ENCODE measurements at places on chromosomes 2 and 18.

- no peak for DNase-seq
These were observed 79.5 kb downstream of the SLC8A1 start for GRCh38 chr2:40372283-40372985.

- no peak for DNase-seq
These were observed 28.0 kb downstream of the KIAA2012 start for GRCh38 chr2:202101026-202101579.

- DNase-seq, result no peak
These were observed 24.0 kb upstream of the MARCO start for GRCh38 chr2:118918017-118918416.

- no peak for DNase-seq
These were observed 159.0 kb downstream of the DCC start for GRCh38 chr18:52499016-52499415.

- DNase-seq, result no peak
These were observed 27.8 kb upstream of the TNS1 start for GRCh38 chr2:218030409-218031195.

DNA sequence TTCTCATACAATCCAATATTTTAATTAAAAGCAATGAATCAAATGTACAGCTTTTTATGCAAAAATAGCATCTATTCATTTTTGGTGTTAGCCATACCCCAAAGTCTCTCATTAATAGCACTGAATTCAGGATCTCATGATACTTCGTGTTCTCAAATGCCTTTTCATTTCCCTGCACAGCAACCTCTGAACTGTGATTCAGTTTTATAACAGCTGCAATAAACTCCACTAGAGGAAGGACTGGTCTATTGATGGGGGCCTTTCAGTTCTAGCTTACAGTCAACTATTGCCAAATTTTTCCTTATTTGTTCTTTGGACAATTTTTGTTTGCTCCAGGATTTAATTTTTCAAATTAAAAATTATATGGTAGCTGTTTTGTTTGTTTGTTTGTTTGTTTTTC lies 4.8 kb upstream of the TMEM87B start:
- no peak for DNase-seq

GRCh38 chr18:74248189-74248588 lies 43.6 kb downstream of the CYB5A start:
- no peak for DNase-seq

GRCh38 chr2:150644298-150645067 lies 157.0 kb upstream of the RND3 start:
- no peak for DNase-seq

- DNase-seq, result no peak
These were observed 155.7 kb downstream of the UBR3 start for GRCh38 chr2:169982929-169983328.

- DNase-seq, result no peak
These were observed 19.4 kb downstream of the SFTPB start for GRCh38 chr2:85648619-85649018.

GRCh38 chr2:48250943-48251342 lies 279.0 kb upstream of the STON1 start:
- DNase-seq, result no peak

DNA sequence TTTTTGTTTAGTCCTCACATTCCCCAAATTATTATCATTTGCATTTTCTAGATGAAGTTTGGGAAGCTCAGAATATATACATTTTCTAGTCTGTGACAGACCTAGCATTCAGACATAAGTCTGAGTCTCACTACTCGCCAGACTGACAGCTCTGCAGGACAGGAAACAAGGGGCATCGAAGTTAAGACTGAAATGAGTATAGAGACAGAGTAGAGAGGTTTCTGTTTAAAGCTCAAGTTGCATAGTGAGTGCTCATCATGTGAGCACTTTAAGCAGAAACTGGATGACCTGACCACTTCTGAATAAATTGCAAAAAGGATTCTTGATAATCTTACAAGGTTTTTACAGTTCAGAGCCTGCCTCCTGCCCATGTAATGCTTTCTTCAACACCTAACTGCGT lies 1.1 kb downstream of the HADHB start:
- DNase-seq, result peak; percentile 66

- DNase-seq, result no peak
These were observed 281.4 kb upstream of the ZNF804A start for GRCh38 chr2:184316921-184317320.

DNA sequence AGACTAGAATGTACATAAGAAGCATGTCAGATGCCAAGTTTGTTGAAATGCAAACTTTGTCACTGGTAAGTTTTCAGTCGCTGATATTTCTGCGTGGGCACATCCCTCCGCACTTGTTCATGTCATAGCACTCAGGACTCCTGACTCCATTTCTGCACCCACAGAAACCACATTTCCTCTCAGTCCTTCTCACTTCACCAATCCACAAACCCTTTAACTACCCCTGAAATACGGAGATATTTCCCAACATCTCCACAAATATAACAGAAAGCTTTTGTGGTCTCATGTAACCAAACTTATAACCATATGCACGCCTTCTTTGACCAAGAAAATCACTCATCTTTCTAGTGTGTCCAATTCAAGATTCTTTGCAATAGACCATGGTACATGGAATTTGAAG lies 276.9 kb upstream of the ERBB4 start:
- no peak for DNase-seq

GRCh38 chr18:77138270-77138669 lies 5.7 kb upstream of the MBP start:
- DNase-seq, result no peak

DNA sequence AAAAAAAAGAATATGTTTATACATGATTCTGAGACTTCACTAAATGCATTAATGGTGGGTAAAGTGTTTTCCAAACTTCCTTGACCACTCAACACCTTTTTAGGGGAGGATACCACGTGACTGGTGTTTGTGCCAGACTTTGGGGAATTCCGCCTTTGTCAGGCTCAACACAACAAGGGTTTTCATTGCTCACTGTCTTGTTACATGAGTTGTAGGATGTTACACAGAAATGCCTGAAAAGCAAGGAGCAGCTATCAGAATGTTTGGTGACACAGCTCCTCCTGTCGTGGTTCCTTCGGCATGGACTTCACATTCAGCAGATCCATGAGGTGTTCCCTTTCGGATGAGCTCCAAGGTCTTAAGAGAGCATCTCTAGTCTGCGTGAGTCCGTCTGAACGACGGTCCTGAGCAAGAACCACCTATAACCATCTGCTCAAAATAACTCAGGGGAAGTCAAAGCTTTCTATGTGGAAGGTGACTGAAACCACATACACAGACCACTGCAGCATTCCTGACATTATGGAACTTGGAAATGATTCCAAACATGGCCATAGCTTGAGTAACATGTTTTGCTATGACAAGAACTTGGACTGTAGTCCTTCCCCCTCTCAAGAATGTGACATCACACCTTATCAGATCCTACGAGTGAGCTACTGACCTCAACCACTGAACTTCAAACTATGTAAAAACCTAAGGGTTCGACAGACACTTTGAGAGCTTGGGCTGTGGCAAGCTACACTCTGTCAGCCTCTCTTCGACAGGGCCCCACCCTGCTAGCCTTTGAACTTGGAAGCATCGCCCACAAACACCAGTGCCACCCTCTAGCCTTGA lies 57.5 kb downstream of the MCFD2 start:
- DNase-seq, result no peak

- DNase-seq, result no peak
These were observed 199.7 kb downstream of the MYO3B start for GRCh38 chr2:170377500-170378207.
